ENCODE measurements at places on chromosomes 4 and X.
A peak's percentile ranks its signal among the peaks of the same experiment; 100 is the strongest.

DNA sequence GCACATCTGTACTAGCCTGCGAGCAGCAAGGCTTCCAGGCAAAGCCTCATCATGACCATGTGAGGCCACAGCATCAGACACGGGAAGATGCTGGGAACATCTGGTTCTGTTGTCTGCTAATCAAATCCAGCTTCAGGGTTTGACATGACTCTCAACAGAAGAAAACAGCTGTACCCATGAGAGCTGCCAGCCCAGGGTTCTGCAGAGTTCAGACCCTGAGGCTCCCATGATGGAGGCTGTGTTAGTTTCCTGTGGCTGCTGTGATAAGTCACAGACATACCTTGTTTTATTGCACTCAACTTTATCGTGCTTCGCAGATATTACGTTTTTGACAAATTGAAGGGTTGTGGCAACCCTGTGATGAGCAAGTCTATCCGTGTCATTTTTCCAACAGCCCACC, 37.5 kb downstream of the JAKMIP1 start:
- DNase-seq: no peak

DNA sequence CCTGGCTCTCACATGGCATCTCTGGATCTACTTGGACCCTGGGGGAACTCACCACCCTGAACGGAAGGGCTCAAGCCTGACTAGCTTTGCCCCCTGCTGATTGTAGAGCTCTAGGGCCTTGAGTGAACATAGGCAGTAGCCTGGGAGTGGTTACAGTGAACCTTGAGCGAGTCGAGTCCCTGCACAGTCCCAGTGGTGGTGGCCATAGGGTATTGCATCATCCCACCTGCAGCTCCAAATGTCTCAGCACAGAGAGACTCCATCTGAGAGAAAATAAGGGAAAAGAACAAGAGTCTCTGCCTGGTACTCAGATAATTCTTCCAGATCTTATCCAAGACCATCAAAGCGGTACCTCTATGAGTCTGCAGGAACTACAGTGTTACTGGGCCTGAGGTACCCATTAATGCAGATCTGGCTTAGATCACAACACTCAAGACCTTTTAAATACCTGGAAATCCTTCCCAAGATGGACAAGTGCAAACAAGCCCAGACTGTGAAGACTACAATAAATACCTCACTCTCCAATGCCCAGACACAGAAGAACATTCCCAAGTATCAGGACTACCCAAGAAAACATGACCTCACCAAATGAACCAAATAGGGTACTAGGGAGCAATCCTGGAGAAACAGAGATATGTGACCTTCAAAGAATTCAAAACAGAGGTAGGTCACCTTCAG, 167.5 kb upstream of the TET2 start:
- DNase-seq: no peak

DNA sequence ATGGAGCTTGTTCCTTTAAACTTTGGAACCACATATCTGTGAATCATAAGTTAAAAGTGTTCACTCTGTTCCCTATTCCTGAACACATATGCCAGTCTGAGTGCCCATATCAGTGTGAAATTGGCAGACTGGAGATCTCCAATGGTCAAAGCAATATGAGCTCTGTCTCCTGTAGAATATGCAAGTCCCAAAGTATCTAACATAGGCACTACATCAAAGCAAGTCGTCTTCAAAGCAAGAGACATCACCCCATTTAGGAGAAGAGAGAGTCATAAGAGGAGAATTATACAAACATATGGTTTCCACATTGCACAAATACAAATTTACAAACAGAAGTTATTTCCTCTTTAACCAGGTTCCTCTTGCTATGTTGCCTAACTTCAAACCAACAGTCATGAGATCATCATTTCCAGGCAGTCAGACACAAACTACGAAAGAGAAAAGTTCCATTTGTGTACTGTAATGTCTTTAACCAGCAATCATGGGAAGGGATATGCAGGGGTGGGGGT, 9.9 kb upstream of the GK start:
- no peak for DNase-seq

DNA sequence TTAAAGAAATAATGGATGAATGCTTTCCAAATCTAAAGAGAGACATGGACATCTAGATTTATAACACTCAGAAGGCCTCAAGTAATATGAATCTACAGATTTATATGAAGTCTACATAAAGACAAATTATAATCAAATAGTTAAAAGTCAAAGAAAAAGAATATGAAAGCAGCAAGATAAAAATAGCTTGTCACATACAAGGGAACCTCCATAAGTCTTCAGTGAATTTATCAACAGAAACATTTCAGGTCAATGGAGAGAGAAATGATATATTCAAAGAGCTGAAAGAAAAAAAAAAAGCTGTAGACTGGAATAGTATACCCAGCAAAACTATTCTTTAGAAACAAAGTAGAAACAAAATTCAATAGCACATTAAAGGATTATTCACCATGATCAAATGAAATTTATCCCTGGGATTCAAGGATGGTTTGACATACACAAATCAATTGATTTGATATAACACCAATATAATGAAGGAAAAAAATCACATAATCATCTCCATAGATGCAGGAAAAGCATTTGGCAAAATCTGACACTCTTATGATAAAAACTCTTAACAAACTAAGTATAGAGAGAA, 346.6 kb upstream of the PABPC4L start:
- DNase-seq: no peak

DNA sequence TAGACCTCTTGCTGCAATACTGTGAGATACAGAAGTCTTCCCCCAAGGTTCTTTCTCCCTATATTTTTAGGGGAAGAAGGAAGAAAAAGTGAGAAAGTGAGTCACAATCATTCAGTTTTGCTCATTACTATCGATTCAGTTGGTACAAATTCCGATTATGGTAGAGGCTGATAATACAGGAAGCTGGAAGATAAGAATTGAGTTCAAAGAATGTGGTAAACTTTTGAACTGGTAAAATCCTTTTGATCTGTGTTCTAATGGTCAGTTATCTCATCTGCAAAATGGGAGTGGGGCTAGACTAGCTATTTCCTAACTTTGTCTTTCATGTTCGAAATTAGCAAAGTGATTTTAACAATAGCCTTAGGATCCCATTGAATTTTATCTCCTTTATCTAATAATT, 101.4 kb upstream of the FAT1 start:
- no peak for DNase-seq

DNA sequence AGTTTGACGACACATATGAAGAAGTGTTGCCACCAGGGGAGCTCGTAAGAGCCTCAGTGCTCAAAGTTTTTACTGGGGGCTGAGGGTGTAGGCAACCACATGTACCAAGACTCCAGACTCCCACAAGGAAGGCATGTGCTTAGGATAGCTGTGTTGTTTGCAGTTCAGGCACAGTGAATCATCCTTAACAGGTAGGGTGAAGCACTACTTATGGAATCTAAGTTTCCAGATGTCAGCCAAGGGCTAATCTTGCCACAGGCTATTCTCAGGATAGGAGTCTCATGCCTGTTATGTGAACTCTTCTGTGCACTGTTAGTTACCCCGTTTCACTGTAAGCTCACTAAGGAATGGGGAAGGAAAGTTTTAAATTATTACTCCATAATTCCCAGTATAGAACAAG, 202.6 kb downstream of the TMA16 start:
- no peak for DNase-seq

GRCh38 chr4:183384516-183384915, 59.9 kb upstream of the CDKN2AIP start:
- peak; percentile 29 for DNase-seq

DNA sequence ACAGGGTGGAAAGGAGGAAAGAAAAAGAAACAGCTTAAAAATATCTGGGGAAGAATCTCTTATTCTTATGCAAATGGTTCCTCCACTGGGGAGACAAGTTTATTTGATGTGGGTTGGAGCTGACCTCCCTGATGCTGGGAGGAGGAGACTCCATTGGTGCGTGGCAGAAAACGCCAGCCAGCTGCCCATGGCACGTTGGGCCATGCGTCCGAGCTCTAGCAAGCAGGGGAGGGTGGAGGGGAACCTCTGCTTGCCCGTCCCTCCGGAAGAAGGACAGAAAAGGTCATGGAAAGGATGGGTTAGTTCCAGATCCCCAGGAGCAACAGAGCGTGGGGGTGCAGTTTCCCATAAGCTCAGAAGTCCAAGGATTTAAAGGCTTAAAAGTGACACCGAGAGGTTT, 210.4 kb downstream of the KLHL4 start:
- no peak for DNase-seq

DNA sequence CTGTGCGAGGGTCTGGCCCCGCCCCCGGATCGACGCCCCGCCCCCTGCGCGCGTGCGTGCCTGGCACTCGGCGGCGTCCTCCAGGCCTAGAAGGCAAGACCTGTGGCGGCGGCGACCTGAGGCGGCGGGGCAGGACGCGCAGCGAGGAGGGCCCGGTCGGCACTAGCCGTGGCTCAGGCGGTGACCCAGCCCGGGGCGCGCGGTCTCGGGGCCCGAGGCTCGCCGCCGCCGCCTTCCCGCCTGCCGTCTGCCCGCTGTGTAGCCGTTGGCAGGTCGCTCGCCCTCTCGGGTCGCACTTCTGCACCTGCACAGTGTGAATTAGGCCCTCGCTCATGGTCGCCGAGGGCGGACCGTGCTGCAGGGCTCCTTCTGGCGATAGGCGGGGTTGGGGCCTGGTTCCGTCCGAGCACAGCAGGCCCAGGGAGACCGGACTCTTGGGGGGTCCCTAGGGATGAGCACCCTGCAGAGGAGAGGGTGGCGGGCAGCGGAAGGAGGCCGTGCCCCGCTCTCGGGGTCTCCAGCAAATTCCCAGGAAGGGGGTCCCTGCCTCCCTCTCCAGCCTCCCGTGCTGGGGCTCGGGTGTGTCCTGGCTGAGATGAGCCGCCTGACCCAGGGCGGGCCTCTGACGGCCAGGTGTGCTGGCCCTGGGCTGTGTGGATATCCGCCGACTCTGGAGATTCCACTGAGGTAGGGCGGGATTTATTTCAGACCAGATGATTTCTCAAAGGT, 557 bp upstream of the FAM53A start:
- no peak for DNase-seq

GRCh38 chrX:115968436-115969252, 201.9 kb upstream of the AGTR2 start:
- no peak for DNase-seq

DNA sequence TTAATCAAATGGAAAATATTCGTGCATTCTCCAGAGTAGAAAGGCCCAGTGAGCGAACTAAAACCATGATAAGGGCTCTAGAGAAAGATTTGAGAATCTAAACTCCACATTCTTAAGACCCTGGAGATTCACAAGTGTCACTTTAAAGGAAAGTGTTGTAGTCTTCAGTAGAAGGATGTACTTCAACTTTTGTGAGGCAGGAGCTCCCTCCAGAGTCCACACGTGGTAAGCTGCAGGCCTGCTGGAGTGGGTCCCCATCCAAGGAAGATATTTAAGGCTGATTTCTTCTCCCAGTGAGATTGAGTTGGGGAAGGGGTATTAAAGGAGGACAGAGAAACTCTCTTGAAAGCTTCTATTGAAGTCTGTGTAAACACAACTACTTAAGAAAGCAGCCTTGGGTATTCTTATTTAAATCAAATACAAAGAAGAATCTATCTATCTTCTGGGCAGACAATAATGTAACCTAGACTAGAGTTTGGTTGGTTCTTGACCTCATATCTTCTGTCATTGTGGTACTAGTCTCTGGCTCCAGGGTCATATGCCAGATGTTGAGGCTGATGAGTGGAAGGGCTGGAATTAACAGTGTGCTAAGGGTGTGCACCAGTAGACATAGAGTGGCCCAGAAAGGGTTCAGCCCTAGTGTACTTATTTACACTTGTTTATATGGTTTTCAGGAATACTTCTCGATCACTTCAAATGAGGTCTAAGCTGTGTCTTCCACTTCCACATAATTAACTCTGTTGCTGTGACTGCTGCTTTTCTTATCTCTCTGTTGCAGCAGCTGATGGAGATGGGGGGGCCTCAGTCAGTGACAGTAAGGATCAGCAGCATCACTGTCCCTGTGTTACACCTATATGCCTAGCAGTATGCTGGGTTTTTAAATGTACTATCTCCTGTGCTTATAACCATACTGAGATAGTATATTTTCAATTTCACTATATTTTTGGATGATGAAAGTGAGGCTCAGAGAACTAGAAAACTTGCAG, 76.1 kb downstream of the HMGB2 start:
- DNase-seq: peak; percentile 76

DNA sequence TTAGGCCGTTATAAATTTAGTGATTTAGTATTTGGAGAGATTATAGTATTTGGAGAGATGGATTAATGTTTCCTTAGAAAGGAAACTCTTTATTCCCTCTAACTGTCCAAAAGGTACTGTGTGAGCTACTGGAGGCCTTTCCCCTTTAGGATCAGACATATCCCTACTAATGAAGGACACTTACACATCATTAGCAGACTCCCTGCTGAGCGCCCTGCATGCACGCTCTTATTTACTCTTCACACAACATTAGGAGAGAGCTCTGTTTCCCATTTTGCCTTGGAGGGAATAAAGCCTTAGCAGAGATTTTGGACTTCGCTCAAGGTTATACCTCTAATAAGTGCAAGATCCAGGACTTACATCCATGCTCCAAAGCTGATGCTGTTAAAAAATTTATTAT, 17.8 kb upstream of the STOX2 start:
- no peak for DNase-seq

DNA sequence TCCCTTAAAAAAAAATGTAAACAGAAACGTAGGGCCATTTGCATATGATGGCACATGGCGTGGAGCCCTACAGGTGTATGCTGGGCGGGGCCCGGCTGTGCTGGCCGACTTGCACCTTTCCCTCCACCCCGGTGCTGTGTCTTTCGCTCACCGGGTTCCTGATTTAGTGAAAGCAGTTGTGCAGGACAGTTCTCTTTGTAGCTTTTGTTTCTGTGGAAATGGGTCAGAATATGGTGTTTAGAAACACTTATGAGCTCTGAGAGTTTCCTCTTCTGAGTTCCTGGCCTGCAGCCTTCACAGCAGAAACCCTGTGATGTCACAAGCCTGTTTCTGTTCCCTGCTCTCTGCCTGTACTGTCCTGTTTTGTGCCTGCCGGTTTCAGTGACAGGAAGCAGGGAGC, 22.5 kb upstream of the MSANTD1 start:
- no peak for DNase-seq

DNA sequence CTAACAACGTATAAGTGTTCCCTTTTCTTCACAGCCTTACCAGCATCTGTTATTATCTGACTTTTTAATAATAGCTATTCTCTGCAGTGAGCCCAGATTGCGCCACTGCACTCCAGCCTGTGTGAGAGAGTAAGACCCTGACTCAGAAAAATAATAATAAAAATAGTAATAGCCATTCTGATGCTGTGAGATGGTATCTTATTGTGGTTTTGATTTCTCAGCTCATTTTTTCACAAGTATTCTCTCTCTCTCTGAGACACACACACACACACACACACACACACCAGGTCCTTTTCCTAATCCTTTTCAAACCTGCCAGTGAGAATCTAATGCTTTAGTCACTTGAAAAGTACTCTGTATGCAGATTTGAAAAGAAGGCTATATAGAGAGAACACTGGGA, 89.8 kb downstream of the CHIC2 start:
- no peak for DNase-seq

- no peak for DNase-seq
Observed at GRCh38 chr4:288891-289290, 16.4 kb downstream of the ZNF732 start.

DNA sequence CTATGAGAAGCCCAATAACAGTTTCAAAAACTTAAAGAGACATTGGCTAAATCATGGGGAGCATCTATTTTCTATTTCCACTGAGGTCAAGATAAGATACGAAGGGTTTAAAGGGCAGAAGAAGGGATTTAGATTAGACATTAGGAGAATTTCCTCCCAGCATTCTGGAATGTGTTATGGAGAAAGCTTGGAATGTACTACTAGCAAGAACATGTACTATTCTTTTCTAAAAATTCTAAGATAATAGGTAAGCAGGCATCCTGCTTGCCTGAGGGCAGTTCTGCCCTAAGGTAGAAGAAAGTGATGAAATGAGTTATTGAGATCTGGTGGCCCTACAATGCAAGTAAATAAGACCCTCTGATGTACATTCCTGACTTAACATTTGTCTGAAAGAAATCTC, 279.2 kb downstream of the NR3C2 start:
- no peak for DNase-seq

Measured in OCI-LY7 (cell line).